ENCODE measurements at places on chromosomes 1 and 21.
A peak's percentile ranks its signal among the peaks of the same experiment; 100 is the strongest.

- no peak for DNase-seq
Measured at GRCh38 chr1:60280819-60281218, 207.2 kb upstream of the C1orf87 start.

DNA sequence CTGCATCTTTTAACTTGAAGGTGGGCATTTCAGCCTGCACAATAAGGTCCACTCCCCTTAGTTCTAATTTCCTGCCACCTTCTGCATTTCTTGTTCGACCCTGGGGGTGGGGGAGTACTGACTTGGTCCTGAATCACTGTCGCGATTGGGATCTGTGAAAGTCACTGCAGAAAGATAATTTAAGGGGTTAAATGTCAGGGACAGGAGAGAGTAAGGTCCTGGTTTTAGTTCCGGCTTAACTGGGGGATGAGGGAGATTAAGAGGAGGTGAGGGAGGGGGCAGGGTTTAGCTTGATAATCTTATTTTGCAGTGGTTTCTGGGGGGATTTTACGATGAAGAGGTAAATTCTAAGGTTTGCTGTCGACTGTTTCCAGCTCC, 128.1 kb downstream of the MRPS6 start:
- DNase-seq = no peak

DNA sequence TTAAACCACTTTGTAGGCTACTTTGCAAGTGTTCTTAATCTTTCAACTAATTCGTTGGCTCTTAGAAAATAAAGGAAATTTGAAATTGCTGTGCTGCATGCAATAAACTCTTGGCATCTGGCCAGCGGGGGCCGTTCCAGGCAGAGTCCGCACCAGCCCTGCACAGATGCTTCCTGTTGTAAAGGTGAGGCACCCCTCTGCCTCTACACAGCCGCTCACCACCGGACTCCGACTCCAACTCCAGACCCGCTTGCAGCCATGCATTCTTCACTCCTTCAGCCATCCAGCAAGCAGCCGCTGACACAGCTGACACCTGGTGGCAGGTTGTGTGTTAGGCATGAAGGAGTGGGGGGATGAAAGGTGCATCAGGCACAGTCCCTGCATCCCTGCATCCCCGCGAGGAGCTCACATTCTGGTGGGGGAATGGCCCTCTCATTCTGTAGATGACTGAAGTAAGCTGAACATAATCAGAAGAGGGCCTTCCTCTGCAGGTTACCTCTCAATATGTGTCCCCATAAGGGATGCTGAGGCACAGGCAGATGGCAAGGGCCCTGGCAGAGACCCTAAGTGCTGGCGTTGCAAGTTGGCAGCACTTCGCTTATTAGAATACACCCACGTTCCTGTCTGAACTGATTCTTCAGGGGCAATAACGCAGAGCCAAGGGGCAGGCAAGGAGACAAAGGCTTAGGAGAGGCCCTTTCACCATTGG, 56.8 kb downstream of the GLIS1 start:
- DNase-seq = no peak

- no peak for DNase-seq
Measured at GRCh38 chr1:232040260-232040659, 413.7 kb downstream of the DISC1 start.

DNA sequence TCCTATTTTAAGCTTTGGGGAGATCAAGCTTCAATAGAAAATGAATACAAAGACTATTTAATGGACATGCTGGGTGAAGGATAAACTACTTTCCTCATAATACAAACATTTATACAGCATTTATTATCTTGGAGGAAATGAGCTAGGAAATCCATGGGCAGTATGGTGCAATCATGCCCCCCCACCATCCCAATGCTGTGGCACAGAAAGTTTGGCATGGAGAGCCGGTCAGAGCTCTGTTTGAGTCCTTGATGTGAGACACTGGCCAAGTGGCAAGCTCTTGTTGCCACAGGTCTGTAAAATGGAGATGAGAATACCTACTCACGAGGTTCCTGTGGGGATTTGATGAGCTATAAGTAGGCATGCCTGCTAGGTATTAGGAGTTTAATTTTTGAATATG, 120.6 kb downstream of the MAB21L3 start:
- no peak for DNase-seq

GRCh38 chr1:146032631-146033219, 11.2 kb upstream of the HJV start:
- peak; percentile 46 for DNase-seq

- DNase-seq = no peak
Measured at GRCh38 chr1:87594736-87595383, 266.2 kb downstream of the LMO4 start.

- DNase-seq = no peak
Measured at GRCh38 chr1:115495625-115496024, 146.1 kb upstream of the VANGL1 start.
